ENCODE measurements at places on chromosomes 5 and 9.
A peak's percentile ranks its signal among the peaks of the same experiment; 100 is the strongest.

GRCh38 chr9:35852876-35853865 is 17.0 kb downstream of the OR13J1 start:
- H3K36me3 ChIP-seq = no peaks in the 10 kb centered on the region
- H3K27ac ChIP-seq = no peak overlapping the region
- no peaks in the 10 kb centered on the region for H3K27me3 ChIP-seq
- DNase-seq = no peak
- H3K4me3 ChIP-seq = no peak overlapping the region

DNA sequence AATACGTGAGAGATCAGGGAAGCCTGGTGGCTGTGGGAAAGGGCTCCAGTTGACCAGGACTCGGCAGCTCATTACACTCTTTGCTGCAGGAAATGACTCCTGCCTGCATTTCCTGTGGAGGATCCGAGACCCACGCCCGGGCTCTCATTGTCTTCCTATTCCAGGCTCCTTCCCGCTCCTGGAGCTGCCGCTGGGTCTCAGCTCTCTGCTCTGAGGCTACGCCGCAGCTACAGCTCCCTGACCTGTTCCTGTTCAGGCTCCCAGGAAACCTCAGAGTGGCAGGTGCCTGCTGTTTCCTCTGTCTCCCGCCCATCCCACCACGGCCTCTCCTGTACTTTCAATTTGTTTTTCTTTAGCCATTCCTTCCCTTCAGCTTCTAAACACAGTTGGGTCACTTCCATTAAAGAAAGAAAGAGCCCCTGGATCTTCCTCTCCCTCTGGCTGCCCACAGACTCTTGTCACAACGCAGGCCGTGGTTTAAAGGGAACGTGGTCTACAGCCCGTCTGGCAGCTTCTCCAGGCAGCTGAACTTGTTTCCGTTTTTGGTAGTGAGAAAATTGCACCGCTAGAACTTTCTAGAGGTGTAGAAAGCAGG is 71.5 kb downstream of the IL6ST start:
- peak overlapping the region; percentile 55 for H3K4me3 ChIP-seq
- no peaks in the 10 kb centered on the region for H3K36me3 ChIP-seq
- DNase-seq = peak; percentile 29
- H3K27me3 ChIP-seq = no peaks in the 10 kb centered on the region
- no peak overlapping the region for H3K27ac ChIP-seq

- no peak overlapping the region for H3K4me3 ChIP-seq
- no peak for DNase-seq
- H3K4me1 ChIP-seq = no peaks in the 10 kb centered on the region
- no peak overlapping the region for H3K27ac ChIP-seq
Observed at GRCh38 chr5:145585443-145586148, 249.5 kb downstream of the PRELID2 start.

DNA sequence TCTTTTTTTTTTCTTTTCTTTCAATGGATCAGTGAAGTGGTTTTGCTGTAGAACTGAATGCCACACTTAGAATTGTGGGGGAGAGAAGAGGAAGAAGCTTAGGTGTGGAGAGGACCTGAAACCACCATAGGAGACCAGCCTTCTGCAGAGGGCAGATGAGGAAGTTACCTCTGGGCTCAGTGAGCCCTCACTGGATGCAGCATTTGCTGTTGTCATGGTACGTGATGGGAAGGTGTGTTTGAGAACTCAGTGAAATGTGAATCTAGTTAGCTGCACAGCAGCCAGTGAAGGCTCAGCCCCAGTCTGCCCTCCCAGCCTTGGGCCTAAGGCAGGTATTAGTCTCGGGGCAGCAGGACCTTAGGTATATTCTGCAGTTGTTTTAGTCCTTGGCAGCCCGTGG is 17.5 kb downstream of the CYFIP2 start:
- H3K4me1 ChIP-seq = peaks cover 9% of the 10 kb centered on the region
- H3K36me3 ChIP-seq = peaks cover 29% of the 10 kb centered on the region

DNA sequence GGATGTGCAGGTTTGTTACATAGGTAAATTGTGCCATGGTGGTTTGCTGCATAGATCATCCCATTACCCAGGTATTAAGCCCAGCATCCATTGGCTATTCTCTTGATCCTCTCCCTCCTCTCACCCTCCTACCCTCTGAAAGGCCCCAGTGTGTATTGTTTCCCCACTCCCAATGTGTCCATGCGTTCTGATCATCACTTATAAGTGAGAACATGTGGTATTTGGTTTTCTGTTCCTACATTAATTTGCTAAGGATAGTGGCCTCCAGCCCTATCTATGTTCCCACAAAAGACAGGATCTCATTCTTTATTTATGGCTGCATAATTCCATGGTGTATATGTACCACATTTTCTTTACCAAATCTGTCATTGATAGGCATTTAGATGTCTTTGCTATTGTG is 243.3 kb upstream of the PDE4D start:
- H3K27ac ChIP-seq = no peak overlapping the region
- H3K4me3 ChIP-seq = no peak overlapping the region
- no peaks in the 10 kb centered on the region for H3K4me1 ChIP-seq
- no peaks in the 10 kb centered on the region for H3K36me3 ChIP-seq
- no peaks in the 10 kb centered on the region for H3K27me3 ChIP-seq

- H3K36me3 ChIP-seq = no peaks in the 10 kb centered on the region
- no peak for DNase-seq
- no peaks in the 10 kb centered on the region for H3K27me3 ChIP-seq
- H3K27ac ChIP-seq = no peak overlapping the region
Observed at GRCh38 chr5:169547508-169547907, 36.1 kb upstream of the SPDL1 start.

- H3K4me1 ChIP-seq = no peaks in the 10 kb centered on the region
- DNase-seq = no peak
- no peaks in the 10 kb centered on the region for H3K36me3 ChIP-seq
- H3K27me3 ChIP-seq = peaks cover 22% of the 10 kb centered on the region
- no peak overlapping the region for H3K4me3 ChIP-seq
- no peak overlapping the region for H3K27ac ChIP-seq
Observed at GRCh38 chr9:135736272-135736978, 34.4 kb downstream of the KCNT1 start.

GRCh38 chr5:9720361-9720760 is 90.2 kb upstream of the TAS2R1 start:
- H3K27ac ChIP-seq = no peak overlapping the region
- H3K4me3 ChIP-seq = no peak overlapping the region
- H3K4me1 ChIP-seq = no peaks in the 10 kb centered on the region
- no peaks in the 10 kb centered on the region for H3K36me3 ChIP-seq
- H3K27me3 ChIP-seq = no peaks in the 10 kb centered on the region

GRCh38 chr5:107831612-107832395 is 161.1 kb upstream of the EFNA5 start:
- no peaks in the 10 kb centered on the region for H3K27me3 ChIP-seq
- no peak overlapping the region for H3K27ac ChIP-seq
- no peaks in the 10 kb centered on the region for H3K36me3 ChIP-seq
- no peaks in the 10 kb centered on the region for H3K4me1 ChIP-seq
- H3K4me3 ChIP-seq = no peak overlapping the region

DNA sequence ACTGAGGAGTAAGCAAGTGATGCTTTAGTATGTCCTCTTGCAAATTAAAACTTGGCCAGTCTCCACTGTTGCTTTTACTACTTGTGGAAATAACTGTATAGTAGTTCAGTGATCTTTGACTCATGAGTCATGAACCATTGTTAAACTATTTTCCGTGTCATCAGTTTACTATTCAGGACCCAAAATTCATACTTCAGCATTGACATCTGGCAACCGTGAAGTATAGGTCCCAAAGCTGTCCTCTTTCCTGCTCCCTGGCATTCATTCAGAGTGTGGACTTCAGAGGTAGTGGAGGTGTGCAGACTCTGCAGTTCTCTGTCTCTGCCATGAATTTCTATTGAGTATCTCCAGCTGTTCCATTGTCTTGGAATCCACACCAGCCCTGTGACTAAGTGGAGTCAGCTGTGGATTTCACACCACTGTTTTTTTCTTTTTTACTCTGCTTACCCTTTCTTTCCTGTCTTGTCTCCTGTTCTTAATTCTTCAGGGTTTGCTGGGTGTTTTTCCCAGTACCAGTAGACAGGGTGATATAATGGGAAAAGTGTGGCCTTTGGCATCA is 7.5 kb downstream of the TDRD7 start:
- no peak overlapping the region for H3K4me3 ChIP-seq
- H3K36me3 ChIP-seq = no peaks in the 10 kb centered on the region
- no peaks in the 10 kb centered on the region for H3K4me1 ChIP-seq
- no peaks in the 10 kb centered on the region for H3K27me3 ChIP-seq

DNA sequence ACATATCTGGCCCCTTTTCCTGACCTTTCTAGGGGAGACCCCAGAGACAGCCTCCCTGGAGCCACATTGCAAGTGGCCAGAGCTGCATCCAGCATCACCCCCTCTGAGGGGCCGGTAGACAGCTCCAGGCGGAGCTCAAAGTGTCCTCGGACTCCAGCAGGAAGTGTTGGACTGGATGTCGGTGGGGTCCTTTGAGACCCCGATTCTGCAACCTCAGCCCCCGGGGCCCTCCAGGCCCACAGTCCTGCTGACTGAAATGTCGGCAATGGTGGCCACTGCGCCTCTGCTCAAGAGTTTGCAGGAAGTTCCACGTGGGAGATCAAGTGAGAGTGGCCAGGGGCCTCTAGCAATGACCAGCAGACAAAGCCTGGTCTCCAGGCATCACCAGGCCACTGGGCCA is 115.9 kb upstream of the FOXD4L5 start:
- no peaks in the 10 kb centered on the region for H3K36me3 ChIP-seq
- DNase-seq = no peak
- no peak overlapping the region for H3K4me3 ChIP-seq
- H3K27me3 ChIP-seq = no peaks in the 10 kb centered on the region

DNA sequence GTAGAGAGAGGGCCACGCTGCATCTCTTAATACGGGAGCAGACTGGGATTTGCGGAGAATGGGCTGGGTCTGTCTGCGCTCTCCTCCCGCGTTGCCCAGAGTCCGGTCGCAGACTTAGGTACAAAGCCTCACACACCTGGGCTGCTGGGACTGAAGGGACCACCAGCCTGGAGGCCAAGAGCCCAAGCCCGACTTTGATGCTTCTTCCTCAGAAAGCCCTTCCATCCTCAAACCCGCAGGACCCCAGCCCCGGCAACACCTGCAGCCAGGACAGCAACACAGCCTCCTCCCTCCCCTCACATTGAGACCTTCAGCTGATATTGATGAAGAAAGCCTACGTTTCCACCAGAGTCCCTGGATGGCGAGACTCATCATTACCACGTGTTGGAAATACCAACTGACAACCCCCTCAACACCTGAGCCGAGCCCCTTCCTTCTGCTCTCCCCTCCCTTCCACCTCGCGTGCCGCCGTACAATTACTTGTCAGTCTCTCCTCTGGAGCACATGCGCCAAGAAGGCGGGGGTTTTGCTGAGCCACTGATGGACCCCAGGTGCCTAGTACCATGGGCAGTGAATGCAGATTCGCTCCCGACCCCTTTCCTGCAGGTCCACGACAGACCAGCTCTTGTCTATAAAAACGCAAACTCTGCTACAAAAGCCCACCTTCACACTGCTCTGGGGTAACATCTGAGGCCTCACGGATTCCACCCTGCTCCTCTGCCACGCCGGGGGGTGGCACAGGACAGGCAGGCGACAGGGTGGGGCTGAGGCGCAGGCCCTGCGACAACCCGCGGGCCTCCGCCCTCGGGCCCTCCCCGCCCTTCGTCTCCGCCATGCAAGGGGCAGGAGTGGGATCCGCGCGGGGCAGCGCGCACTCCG is 841 bp downstream of the ASB6 start:
- peak overlapping the region; percentile 53 for H3K27ac ChIP-seq
- peaks cover 31% of the 10 kb centered on the region for H3K36me3 ChIP-seq

GRCh38 chr9:17519761-17520160 is 59.1 kb upstream of the SH3GL2 start:
- no peak overlapping the region for H3K27ac ChIP-seq
- no peaks in the 10 kb centered on the region for H3K36me3 ChIP-seq
- no peak for DNase-seq
- no peak overlapping the region for H3K4me3 ChIP-seq
- H3K4me1 ChIP-seq = no peaks in the 10 kb centered on the region

GRCh38 chr9:88969646-88970373 is 21.5 kb upstream of the S1PR3 start:
- H3K4me3 ChIP-seq = no peak overlapping the region
- H3K36me3 ChIP-seq = no peaks in the 10 kb centered on the region
- no peak overlapping the region for H3K27ac ChIP-seq
- no peak for DNase-seq
- H3K4me1 ChIP-seq = peaks cover 13% of the 10 kb centered on the region

GRCh38 chr5:83209963-83210362 is 132.6 kb downstream of the XRCC4 start:
- no peaks in the 10 kb centered on the region for H3K27me3 ChIP-seq

DNA sequence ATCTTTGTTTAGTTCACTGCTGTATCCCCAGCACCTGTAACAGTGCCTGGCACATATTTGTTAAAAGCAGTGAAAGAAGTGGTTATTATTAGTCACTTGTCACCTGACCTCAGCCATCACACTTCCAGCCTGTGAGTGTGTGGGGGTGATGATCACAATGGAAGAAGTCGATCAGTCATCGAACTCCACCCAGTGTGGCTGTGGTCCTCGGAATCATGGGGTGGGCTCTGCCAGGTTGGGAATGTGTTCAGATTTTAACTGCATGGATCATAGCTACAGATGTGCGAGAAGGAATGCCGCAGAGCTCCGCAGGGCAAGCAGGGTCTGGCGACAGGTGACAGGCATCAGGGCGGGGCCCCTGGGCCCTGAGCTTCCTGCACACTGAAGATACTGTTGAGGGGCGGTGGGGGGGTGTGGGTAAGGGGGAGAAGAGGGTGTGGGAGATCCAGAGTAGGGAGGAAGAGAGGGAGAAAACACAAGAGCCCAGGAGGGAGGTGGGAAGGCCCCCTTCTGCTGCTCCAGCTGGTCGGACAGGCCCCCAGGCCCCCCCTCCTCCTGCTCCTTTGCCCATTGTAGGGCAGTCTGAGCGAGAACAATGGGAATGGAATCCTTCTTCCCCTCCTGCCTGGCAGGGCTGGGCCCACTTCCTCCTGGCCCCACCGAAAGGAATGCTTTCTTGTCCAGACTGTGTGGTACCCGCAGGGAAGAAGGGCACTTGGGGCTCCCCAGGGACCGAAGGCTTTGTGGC is 89.6 kb downstream of the SPRY4 start:
- H3K27me3 ChIP-seq = peaks cover 19% of the 10 kb centered on the region
- no peak for DNase-seq
- no peaks in the 10 kb centered on the region for H3K4me1 ChIP-seq
- H3K27ac ChIP-seq = no peak overlapping the region
- no peak overlapping the region for H3K4me3 ChIP-seq
- no peaks in the 10 kb centered on the region for H3K36me3 ChIP-seq

- H3K4me3 ChIP-seq = no peak overlapping the region
- H3K4me1 ChIP-seq = peaks cover 16% of the 10 kb centered on the region
Observed at GRCh38 chr9:19154135-19154612, 26.9 kb upstream of the PLIN2 start.

- no peak overlapping the region for H3K4me3 ChIP-seq
- H3K27me3 ChIP-seq = no peaks in the 10 kb centered on the region
- no peak overlapping the region for H3K27ac ChIP-seq
- H3K36me3 ChIP-seq = no peaks in the 10 kb centered on the region
Observed at GRCh38 chr9:6567140-6567591, 78.4 kb downstream of the GLDC start.

DNA sequence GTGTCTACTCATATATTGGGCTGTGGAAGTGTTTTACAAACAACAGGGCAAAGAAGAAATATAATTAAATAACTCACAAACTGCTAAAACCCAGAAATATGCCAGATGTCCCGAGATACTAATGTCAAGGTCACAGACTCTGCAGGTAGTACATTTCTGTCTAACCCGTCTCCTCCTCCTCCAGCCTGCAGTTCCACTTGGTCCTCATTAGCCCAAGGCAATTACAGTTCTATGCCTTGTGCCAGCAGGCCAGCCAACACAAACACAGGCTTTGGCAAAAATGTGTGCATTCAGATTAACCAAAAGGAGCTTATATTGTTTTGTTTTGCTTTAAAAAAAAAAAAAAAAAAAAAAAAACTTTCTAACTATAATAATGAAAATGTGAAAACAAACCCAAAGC is 148.8 kb downstream of the MYO10 start:
- no peak overlapping the region for H3K4me3 ChIP-seq
- no peaks in the 10 kb centered on the region for H3K4me1 ChIP-seq
- no peaks in the 10 kb centered on the region for H3K36me3 ChIP-seq
- no peaks in the 10 kb centered on the region for H3K27me3 ChIP-seq
- no peak for DNase-seq
